Activated CD4-positive, alpha-beta memory T cell treated with anti-CD3 and anti-CD28 coated beads for 36 hours (primary cell): ENCODE measurements at places on chromosomes 13 and 19.

DNA sequence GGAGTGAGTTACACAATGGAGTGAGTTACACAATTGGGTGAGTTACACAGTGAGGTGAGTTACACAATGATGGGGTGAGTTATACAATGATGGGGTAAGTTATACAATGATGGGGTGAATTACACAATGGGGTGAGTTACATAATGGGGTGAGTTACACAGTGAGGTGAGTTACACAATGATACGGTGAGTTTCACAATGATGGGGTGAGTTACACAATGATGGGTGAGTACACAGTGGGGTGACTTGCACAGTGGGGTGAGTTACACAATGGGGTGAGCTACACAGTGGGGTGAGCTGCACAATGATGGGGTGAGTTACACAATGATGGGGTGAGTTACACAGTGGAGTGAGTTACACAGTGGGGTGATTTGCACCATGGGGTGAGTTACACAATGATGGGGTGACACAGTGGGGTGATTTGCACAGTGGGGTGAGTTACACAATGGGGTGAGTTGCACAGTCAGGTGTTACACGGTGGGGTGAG lies 52.5 kb upstream of the GAS6 start:
- no peak for DNase-seq

DNA sequence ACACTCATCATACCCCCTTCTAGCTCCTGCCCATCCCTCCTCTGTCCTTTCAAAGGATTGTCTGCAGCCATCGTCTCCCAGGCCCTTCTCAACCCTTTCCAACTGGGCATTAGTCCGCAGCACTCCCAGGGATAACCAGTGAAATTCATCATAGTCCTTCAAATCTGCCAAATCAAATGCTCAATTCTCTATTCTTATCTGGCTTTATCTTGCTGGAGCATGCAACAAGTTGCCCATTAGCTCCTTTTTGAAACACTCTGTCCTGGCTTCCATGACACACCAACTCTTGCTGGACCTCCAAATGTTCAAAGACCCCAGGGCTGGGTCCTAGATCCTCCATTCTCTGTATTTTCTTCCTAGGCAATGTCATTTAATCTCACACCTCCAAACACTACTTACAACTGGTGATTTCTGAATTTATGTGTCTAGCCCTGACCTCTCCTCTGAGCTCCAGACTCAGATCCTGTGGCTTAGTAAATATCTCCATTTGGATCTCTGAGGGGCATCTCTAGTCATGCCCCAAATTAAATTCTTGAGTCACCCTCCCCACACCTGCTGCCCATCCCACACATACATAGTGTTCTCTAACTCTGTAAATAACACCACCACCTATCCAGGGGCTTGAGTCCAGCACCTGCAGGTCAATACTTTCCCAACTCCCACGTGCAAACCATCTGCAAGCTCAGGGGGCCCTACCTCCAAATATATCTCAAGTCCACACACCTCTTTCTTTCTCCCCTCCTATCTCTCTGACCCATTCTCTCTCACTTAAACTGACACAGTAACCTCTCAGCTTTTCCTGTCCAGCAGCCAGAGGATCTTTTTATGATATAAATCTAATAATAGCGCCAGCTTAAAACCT lies 9.1 kb upstream of the ANKRD10 start:
- DNase-seq: no peak

DNA sequence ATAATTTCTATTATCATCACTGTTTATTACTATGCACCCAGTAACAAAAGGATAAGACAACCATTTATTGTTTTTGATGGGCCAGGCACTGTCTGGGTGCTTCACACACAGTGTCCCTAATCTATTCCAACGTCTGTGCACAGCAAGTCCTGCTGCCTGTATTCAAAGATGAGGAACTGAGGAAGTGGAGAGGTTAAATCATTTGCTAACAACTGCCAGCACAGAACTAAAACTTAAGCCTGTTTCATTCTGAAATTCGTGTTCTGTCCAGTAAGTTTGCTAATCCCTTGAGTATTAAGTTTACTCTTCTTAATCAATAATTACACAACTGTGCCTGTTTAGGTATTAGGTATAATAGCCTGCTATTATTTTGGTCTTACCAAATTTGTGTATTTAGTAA lies 41.9 kb downstream of the TEX26 start:
- DNase-seq: no peak

DNA sequence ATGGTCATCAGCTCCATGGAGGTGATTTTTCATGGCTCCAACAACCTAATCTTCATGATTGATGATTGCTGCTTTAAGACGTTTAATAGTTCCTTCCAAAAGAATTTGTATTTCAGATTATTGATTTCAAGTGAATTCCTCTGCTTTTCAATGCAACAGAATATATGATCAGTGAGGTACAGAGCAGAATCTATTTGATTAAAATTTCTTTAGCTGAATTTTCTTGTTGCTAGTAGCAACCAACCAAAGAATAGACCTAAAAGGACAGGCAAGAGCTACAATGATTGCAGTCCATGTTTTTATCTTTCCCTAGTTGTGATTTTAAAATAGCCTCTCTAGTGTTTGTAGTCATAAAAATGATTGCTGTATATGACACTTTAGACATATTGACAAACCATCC lies 76.8 kb upstream of the SCEL start:
- DNase-seq: no peak

GRCh38 chr19:18422530-18423191 lies 3.5 kb downstream of the SSBP4 start:
- peak; percentile 52 for DNase-seq

DNA sequence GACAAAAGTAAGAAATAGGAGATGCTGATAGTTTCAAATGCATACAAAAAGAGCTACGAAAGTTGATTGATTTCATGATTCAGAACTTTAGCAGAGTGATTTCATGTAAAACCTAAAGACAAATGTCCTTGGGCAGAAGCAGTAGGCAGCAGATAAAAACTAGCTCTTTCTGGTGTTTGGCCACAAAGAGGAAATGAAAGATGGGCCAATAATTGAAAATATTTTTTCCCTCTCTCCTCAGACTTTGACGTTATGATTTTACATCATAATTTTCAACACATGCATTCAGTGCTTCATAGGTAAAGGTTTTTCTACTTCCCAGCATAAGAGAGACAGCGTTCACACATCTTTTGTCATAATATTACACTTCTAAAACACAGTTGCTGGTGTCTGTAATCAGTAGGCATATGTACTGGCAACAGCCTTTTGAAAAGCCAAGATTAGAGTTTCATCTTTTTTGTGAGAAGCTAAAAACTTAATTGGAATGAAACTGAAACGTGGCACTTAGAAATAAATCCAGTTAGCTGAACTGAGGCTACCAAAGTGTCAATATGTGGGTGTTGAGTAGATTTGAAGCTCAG lies 9.3 kb downstream of the SCEL start:
- no peak for DNase-seq

GRCh38 chr13:98428256-98428966 lies 148.5 kb downstream of the STK24 start:
- DNase-seq: no peak

DNA sequence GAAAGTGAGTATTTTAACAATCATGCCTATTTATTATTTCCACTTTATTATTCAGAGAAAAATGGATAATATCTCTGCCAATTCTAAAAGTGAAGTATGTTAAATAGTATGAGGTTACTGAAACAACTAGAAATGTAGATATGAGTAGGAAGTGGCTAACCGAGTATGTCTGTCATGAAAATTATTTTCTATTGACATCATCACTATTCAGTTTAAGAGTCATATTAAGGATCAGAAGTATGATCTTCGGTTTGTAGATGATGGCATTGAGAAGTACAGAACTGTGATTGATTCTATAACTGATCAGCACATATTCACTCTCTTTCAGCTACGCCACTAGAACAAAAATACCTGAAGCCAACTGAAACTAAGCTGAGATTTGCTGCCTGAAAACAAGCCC lies 146.4 kb upstream of the SLITRK5 start:
- DNase-seq: no peak

GRCh38 chr19:2478278-2478755 lies 2.4 kb downstream of the GADD45B start:
- DNase-seq: peak; percentile 74

GRCh38 chr13:31032528-31033113 lies 100.2 kb downstream of the TEX26 start:
- DNase-seq: no peak

GRCh38 chr19:13995017-13995728 lies 10.9 kb downstream of the RFX1 start:
- no peak for DNase-seq

DNA sequence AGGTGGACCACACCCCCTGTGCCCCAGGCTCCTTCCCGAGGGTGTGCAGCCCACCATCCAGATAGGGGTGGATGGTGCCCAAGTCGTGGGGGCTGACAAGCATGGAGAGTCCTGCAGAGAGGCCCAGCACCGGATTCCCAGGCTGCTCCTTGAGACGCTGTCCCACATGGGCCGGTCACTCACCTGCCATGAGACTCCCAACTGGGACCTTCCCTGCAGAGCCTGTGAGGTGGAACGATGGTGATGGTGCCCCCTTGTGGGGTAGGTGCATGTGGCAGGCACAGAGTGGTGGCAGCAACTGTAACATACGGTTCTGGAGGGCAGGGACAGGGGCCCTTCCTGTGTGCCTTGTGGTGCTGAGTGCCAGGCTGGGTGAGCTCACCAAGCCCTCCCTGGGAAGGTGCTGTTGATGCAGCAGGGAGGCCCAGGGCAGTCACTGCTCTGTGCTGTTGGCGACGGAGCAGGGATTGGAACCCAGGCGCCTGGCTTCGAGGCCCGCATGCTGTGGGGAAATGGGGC lies 33.1 kb downstream of the PPP1R37 start:
- peak; percentile 82 for DNase-seq

DNA sequence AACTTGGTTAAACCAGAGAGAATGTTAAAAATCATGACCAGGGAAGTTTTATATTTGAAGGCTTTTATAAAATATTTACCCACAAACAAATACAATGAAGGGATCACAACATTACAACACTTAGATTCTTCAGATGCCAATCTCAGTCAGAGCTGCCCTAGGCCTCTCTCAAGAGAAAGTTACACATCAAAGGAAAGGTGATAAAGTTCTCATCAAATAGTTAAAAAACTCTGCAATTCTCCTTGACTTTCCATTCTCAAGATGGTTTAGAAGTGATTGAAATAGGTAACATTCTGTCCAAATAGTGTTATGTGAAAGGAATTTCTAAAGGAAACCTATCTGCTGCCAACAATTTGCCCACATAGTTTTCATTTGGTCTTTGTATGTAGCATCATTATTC lies 1115.2 kb upstream of the MIR17HG start:
- DNase-seq: no peak

DNA sequence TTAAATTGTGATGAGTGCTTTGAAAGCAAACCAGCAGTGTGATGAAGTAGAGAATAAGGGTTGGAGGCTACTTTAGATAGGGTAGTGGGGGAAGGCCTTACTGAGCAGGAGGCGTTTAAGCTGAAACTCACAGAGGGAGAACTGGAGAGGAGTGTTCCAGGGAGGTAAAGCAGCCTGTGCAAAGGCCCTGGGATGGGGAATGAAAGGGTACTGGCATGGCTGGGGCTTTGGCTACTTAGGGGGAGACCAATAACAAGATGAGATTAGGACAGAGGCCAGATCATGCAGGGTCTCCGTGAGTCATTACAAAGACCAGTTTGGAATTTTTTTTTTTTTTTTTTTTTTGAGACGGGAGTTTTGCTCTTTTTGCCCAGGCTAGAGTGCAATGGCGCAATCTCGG lies 1.1 kb downstream of the PPP5C start:
- no peak for DNase-seq

- DNase-seq: no peak
Measured at GRCh38 chr13:65763811-65764210, 1466.3 kb downstream of the PCDH9 start.

- no peak for DNase-seq
Measured at GRCh38 chr13:107799001-107799400, 416.3 kb downstream of the LIG4 start.

DNA sequence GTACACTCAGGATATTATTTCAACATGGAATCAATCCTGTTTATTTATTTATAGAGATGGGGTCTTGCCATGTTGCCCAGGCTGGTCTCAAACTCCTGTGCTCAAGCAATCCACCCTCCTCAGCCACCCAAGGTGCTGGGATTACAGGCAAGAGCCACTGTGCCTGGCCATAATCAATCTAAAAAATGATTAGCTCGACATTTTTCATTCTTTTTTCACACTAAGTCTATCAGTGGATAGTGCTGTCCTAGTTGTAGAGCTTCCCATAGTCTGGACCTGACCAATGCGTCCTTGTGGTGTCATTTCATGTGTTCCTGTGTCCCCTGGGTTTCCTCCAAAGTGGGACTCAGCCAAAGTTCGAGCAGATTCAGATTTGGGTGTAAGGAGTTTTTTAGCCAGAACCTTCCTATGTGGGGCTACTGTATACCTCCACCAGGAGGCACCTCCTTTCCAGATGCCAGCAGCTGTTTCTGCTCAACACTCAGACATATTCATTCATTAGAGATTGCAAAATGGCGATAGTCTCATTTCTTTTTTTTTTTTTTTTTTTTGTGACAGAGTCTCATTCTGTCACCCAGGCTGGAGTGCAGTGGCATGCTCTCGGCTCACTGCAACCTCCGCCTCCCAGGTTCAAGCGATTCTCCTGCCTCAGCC lies 61.1 kb downstream of the MAP4K1 start:
- DNase-seq: no peak

GRCh38 chr19:47824396-47824795 lies 2.7 kb downstream of the CRX start:
- no peak for DNase-seq
